ENCODE measurements at places on chromosomes 2 and 18. TPM values are rescaled to one million over a fixed set of nuclear protein-coding genes. Genes with fewer than 3 reads are reported as not detected.

DNA sequence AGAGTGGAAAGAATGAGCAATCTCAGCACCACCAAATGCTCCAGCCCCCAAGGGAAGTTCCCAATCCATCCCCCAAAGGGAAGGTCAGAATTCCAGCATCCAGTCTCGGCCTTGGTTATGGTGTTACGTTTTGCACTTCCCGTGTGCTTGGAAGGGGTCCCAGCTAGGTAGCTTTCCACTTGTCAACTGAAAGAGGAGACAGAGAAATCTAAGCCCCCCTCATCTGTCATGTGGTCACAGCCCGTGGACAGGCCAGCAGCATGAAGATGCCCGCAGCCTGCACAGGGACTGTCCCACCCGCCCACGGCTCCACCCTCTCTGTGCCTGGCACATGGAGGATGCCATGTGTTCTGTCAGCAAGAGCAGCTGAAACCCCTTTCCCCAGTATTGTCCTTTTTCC is 32.1 kb downstream of the RHOB start:
- DNase-seq, result no peak

GRCh38 chr2:128363934-128364361 is 45.3 kb upstream of the HS6ST1 start:
- DNase-seq, result no peak

GRCh38 chr2:188512456-188512855 is 220.8 kb downstream of the GULP1 start:
- peak; percentile 25 for DNase-seq

- no peak for DNase-seq
Measured at GRCh38 chr2:60602388-60602787, 48.9 kb upstream of the BCL11A start.

DNA sequence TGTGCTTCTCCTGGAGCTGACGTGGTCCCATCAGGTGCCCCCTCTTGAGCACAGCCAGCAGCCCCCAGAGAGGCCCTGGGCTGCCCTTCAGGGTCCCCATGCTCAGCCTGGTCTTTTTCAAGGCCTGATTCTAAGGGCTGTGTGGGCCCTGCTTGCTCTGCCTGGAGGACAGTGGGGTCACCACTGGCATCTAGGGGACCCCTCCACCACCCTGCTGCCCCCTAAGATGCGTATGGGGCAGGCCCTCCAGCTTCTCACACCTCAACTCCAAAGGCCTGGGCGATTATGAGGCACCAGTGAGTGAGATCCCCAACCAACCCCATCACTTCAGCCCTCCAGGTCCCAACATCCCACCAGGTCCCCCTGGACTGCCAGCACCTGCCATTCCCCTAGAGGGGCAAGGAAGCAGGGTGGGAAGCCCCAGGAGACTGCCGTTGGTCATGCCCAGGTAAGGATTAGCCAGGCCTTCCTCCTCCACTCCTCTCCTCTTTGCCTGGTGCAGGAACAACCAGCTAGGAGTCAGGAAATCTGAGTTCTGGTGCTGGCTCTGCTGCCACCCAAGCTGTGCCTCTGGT is 114.4 kb downstream of the SMAD7 start:
- no peak for DNase-seq

DNA sequence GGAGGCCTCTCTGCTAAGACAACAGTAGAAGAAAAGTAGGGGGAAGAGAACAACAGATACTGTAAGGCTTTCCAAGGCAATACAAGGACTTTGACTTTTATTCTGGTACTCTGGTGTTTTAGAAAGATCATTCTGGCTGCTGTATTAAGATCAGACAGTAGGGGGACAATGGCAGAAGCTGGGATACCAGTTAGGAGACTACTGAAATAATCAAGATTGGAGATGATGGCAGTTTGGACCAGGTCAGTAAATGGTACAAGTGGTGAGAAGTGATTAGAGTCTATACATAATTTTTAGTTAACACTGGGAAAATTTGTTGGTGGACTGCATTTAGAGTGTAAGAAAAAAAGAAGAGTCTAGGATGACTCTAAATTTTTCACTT is 139.7 kb downstream of the ROCK1 start:
- peak; percentile 17 for DNase-seq

LBX2 gene
- polyA plus RNA-seq, result 0.10 TPM
